ENCODE measurements at places on chromosomes 4 and X.

- DNase-seq, result no peak
These were observed 20.0 kb downstream of the KLB start for GRCh38 chr4:39426728-39427127.

DNA sequence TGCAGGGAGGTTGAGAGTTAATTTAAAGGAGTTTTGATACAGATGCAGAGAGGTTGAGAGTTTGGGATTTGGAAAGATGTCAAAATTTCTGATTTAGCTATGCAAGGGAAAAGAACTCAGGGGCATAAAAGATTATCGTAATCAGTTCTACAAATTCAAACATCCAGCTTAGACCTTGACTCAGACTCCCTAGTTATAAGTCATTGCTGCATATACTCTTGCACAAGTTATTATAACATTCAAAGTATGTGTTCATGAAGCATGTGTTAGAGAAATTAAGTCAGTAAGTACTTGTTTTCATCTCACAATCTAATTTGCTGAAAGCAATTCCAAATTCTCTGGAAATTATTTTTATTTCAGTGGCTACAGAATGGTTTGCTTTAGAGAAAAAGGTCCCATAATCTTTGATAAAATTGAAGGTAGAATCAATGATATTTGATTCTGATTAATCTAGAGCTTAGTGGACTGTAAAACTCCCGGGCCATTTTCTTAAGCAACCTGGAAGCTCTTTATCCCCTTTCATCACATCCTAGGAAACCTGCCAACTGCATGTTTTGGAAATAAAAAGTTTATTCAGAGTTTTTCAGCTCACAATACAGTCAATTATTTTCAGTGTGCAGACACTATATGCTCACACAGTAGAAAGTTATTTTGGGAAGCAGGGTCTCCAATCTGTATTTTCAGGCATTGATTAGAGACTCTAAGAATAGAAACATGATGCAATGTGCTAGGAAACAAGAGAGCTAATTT, 132.9 kb upstream of the SPANXC start:
- no peak for DNase-seq

GRCh38 chr4:100081491-100081890, 108.8 kb downstream of the DDIT4L start:
- DNase-seq, result no peak

GRCh38 chr4:184988611-184989010, 29.7 kb upstream of the HELT start:
- no peak for DNase-seq

GRCh38 chrX:10467793-10468192, 152.6 kb downstream of the MID1 start:
- no peak for DNase-seq

- no peak for DNase-seq
These were observed 18.8 kb downstream of the SPACA5 start for GRCh38 chrX:48025561-48025960.

DNA sequence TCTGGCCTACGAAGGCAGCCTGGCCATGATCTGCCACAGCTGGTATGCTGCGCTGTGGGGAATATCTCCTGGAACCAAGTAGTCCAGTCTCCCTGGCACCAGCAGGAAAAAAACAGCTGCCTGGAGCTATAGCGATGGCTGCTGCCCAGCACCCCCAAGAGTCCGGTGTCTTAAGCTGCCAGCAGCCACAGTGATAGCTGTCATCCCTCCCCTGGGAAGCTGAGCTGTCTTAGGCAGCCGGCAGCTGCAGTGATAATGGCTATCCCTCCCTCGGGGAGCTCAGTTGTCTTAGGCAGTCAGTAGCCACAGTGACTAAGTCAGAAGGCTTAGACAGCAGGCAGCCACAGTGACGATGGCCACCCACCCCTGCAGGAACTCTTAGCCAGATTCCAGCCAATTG, 205.1 kb downstream of the STPG2 start:
- no peak for DNase-seq

DNA sequence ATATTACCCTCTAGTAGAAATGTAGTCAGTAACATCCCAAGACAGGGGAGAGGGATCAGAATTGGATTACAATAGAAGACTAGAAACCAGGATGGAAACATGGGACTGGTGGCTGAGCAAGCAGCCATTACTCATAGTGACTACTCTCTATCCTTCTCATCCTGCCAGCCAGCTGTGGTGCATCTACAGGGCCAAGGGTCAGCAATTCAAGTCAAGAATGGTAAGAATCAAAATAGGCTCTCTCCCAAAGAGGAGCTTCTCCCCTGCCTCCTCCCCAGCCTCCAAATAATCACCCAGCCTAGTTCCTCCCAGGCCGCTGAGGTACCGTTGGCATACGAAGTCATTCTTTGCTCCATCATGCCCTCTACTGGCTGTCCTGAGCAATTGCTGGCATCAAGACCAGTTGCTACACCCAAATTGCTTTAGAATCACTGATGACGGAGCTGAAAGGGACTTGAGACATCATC, 19.4 kb downstream of the AWAT2 start:
- peak; percentile 23 for DNase-seq

GRCh38 chr4:178086320-178086719, 644.1 kb upstream of the AGA start:
- no peak for DNase-seq

DNA sequence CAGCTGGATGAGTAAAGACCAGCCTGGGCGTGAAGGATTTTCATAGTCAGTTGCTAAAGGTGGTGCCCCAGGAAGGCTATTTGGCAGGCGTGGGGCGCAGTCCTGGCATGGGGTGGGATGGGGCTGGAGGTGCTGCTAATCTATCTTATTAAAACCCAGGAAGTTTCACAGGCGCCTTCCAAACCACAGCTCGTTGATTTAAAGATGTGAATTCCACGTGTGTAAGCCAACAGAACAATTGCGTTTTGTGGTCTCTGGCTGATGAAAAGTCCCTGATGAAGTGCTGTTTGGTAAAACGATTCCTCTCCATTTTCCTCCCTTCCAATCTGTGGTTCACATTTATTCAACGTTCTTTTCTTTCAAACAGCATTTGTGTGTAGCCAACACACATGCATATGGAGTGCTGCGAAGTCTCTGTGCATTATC, 105.0 kb downstream of the TBL1X start:
- no peak for DNase-seq

GRCh38 chr4:69321153-69321729, 41.0 kb downstream of the UGT2B28 start:
- no peak for DNase-seq

DNA sequence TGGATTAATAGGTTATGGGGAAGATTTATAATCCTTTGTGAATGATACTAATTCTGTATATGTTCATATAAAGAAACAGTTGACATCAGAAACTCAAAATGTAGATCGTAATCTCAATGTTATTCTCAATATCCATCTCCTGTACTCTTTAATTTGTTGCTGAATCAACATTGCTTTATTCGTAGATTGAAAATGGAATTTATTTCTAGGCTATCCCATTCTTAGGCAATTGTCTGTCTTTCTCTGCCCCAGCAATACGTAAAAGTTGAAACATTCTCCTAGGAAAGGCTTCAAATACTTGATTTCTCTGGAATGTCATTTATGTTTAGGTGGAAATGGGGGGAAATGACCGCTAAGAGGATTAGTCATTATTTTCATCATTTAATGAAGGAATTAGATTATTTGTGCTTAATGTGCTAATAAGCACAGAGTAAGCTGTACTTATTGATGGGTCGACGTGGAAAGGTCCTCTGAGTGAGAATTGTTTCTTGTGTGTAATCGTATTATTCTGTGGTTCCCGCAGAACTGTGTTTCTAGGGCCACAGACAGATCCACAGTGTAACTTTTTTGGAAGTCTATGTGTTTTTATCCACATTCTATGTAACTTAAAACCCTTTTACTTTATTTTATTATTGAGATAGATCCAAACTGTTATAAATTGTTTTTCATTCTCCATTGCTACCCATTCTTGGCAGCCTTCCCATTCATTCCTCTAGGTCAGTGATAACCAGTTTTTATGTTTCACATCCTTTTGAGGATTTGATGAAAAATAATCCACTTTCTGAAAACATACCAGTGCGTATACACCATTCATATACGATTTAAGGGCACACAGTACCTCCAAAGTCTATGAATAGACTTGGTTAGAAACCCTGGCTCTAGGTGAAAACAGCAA, 262.9 kb downstream of the ARHGAP10 start:
- no peak for DNase-seq

DNA sequence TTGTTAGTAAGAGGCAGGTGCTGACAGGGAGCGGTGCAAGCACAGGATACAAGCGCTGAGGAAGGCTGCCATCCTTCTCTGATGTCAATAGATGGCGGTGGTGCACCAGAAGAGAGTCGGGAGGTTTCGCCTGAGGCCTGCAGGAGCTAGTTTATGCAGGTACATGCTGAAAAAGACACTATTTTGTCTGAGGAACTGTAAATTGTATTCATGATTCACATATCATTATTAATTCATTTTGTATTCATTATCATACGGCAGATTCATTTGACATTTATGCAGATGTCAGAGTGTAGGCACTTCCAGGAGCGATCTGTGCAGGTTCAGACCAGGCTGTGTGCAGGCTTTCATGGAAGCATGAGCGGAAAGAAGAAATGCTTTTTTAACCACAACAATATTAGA, 824.0 kb downstream of the STIM2 start:
- DNase-seq, result no peak

- no peak for DNase-seq
These were observed 131.3 kb upstream of the NKX1-1 start for GRCh38 chr4:1537410-1538095.

- no peak for DNase-seq
These were observed 29.5 kb downstream of the SRPX2 start for GRCh38 chrX:100673397-100673953.

DNA sequence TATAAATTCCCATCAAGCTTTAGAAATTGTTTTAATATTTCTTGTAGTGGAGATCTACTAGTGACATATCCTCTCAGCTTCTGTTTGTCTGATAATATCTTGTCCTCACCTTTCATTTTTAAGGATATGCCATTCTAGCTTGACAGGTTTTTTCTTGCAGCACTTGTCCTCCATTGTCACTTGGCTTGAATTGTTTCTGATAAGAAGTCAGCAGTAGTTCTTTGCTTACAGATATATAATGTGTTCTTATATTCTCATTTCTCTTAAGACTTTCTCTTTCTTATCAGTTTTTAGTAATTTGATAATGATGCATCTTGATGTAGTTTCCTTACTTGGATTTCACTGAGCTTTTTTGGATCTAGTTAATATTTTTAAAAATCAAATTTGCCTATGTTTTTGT, 120.6 kb upstream of the NUDT6 start:
- DNase-seq, result no peak

DNA sequence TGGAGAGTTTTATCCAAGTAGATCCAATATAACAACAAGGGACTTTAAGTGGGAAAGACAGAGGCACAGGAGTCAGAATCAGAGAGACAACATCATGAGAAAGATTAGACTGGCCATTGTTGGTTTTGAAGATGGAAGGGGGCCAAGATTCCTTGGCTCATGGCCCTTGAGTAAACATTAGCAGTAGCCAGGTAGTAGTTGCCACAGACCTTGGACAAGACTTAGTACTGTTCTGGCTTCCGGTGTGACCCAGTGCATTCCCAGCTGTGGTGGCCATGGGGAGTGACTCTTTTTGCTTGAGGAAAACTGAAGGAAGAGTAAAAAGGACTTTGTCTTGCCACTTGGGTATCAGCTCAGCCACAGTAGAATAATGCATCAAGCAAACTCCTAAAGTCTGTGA, 462.2 kb upstream of the CPXCR1 start:
- no peak for DNase-seq

- DNase-seq, result no peak
These were observed 60.4 kb downstream of the PPEF2 start for GRCh38 chr4:75841641-75842520.

GRCh38 chr4:18198653-18199052, 177.1 kb upstream of the LCORL start:
- DNase-seq, result no peak

GRCh38 chr4:68691186-68691585, 20.7 kb upstream of the UGT2B15 start:
- DNase-seq, result no peak

DNA sequence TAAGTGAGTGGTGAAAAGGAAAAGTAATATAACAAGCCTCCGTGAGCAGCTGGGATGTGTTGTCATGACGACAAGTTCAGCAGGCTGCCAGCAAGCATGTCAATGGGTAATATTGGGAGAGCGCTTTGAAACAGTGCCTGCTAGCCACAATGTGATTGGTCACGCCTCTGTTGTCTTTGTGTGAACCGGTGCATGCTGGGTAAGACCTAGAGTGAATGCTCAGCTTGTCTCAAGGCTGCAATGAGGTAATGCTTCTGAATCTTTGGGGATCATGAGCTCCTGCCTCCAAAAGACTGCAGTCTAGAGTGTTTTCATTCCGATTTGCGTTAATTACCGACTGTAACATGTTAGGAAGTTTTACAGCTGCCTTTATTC, 54.9 kb downstream of the STOX2 start:
- no peak for DNase-seq

- DNase-seq, result no peak
These were observed 365.4 kb upstream of the EPHA5 start for GRCh38 chr4:66035701-66036100.

- DNase-seq, result no peak
These were observed 7.0 kb downstream of the SPP1 start for GRCh38 chr4:87982446-87983010.

GRCh38 chrX:16258882-16259281, 91.6 kb downstream of the MAGEB17 start:
- DNase-seq, result no peak

GRCh38 chr4:11218692-11219091, 210.0 kb downstream of the HS3ST1 start:
- no peak for DNase-seq

GRCh38 chrX:108362026-108362425, 76.2 kb downstream of the COL4A6 start:
- DNase-seq, result no peak

DNA sequence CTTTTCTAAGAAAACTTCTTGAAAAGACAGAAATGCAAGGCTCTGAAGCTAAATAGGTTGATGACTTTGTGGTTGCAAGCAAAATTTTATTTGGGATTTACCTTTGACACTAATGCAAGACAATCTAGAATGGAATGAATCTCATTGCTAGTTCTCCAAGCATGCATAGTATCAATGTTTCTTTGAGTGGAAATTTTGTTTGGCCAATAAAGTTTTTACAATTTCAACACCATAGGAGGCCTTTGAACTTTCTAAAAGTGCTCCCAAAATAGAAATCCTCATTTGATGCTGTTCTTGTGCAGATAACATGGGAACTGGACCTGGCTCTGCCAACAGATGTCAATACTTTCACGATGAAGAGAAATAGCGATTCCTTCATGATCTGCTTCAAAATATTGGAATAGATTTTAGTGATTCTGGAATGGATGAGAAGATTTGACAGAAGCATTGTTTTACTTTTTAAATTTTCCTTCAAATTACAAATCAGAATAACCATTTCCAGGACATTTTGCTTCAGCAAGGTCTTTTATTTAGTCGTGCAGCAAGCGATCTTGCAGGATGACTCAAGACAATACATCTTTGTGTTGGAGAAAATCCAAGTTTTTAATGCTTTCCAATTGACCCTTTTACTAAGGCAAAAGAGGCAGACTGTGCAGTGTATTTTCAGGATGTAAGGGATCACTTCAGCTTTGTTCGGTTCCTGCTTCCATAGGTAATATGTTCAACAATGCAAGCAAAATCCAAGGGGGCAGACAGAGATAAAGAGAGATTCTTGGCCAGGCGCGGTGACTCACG, 51.7 kb upstream of the OTUD4 start:
- DNase-seq, result no peak
